ENCODE measurements at places on chromosomes 11 and 22.
A peak's percentile ranks its signal among the peaks of the same experiment; 100 is the strongest.

- DNase-seq: no peak
Measured at GRCh38 chr11:47348131-47348802, 4.2 kb downstream of the MYBPC3 start.

- DNase-seq: peak; percentile 26
Measured at GRCh38 chr11:112128483-112129121, 35.3 kb downstream of the IL18 start.

- DNase-seq: peak; percentile 60
Measured at GRCh38 chr11:94151903-94152677, 23.4 kb downstream of the PANX1 start.

DNA sequence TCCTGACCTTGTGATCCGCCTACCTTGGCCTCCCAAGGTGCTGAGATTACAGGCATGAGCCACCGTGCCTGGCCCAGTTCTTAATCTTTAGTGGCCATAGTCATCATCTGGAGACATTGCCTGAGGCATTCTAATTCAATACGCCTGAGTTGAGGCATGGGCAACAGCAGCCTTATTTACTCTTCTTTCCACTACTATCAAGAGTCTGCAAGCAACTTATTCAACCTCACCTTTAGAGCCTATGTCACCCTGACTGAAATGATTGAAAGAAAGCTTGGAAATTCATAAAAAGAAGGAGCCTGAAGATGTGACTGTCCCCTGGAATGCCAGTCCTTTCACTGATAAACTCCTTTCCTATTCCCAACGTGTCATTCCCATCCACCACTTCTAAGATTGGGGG, 15.8 kb upstream of the PAFAH1B2 start:
- no peak for DNase-seq

GRCh38 chr11:96033095-96033494, 109.2 kb upstream of the MTMR2 start:
- DNase-seq: no peak

DNA sequence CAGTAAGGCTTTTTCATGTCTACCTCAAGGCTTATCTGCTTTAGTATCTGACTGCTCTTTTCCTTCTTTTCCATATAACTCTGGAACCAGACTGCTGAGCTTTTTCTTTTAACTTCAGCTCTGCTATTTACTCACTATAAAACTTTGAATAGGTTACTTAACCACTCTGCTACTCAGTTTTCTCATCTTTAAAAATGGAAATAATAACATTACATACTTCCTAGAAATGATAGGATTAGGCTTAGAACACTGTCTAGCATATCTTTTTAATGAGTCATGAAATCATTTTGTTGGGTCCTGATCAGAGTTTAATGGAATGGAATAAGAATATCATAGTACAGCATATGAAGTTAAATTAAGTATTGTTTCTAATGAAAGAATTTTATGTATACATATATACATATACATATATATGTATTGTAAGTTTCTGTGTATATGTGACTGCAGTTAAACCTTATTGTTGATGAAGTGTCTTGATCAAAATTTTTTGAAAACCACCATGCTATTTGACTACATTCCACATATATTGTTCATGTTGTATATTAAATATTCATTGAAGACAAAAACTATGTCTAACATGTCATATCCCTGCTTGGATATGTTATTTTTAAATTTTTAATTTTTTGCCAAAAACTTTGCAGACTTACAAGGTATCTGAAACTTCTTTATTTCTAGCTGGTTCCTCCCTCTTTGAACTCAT, 120.2 kb downstream of the METTL15 start:
- no peak for DNase-seq

GRCh38 chr22:19168088-19168890, 10.2 kb downstream of the SLC25A1 start:
- DNase-seq: no peak

DNA sequence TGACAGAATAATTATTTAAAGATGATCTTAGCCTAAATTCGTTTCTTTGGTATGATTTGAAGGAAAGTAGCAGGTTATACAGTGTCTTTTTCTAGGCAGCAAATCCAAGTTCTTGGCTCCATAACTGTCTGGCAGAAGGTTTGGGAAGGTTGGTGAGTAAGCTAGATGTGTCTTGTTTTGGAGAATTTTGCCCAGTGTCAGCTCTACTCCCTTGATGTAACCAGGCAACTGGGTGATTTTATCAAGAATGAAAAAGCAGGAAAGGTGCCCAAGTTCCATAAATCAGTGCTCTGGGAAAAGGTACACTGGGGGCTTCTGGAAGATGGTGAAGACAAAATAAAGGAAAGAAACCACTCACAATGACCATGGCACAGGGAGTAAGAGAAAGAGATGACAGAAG, 71.5 kb upstream of the USP47 start:
- no peak for DNase-seq

DNA sequence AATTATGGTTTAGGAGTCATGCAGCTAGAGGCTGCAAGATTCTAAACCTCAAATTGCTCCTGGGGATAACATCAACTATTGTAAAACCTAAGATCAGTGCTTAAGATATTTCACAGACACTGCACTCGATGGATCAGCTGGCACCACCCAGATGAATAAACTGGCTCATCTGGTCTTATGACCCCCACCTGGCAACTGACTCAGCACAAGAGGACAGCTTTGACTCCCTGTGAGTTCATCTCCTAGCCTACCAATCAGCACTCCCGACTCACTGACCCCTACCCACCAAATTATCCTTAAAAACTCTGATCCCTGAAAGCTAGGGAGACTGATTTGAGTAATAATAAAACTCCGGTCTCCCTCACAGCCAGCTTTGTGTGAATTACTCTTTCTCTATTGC, 782 bp upstream of the TTC12 start:
- no peak for DNase-seq

DNA sequence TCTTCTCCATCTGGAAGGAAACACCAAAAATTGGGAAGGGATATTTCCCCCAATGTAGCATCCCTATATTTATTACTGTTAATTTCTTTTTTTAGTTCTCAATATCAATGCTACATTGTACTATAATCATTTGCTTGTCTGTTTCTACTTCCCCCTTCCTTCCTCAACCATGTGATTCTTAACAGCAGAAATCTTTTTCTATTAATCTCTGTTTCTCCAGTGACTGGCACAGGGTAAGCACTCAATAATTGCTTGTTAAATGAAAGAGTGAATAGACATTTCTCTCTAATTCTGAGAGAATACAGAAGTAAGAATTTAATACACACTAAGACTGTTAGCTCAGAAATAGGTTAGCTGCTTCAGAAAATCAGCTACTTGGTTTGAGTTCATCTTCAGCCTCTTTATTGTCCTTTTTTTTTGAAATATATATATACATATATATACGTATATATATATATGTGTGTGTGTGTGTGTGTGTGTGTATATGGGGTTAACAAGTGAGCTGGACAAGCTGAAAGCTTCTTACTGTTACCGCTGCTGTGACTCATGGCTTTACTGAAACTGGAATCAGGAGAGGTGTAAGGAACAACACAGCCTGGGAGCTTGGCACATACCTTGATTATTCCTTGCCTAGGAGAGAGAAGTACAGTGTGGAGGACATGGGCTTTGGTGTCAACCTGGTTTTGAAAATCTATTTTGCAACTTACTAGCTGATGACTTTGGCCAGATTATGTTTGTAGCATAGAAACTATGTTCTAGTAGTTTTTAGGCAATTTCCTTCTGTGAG, 26.2 kb upstream of the PDE3B start:
- DNase-seq: no peak

DNA sequence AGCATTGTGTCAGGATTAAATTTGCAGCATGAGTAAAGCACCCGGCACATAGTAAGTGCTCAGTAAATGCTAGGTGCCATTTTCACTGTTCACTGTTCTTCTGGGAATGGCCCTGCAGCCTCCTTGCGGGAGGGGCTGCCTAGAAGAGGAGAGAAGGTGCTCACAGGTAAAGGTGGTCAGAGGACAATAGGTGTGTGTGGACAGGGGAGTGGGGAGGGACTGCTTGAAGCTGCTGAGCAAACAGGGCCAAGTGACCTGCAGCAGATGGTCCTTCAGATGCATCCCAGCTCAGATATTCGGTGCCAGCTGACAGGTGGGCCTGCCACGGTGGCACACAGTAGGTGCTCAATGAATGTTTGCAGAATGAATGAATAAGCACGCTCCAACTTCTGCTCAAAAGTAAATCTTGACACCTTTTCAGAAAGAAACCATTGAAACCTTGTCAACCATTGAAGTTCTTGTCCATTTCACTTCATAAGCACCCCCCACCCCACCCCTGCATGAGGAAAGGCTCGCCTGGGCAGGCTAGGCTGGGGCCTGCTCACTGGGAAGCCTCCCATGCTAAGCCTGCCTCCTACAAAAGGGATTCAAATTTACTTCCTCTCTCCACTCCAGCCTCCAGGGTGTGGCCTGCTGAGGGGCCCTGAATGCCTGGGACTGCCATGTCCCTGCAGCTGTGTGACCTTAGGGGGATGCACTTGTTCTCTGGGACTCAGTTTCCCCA, 1.6 kb downstream of the KIAA0930 start:
- no peak for DNase-seq

GRCh38 chr11:46216019-46216764, 61.3 kb upstream of the CREB3L1 start:
- no peak for DNase-seq
